Occipital lobe (tissue), 3 donors: ENCODE measurements at places on chromosomes 2 and 18.

GRCh38 chr2:48264627-48265026, 265.3 kb upstream of the STON1 start:
- DNase-seq = no peak

GRCh38 chr2:170503971-170504809, 210.9 kb upstream of the SP5 start:
- no peak for DNase-seq

DNA sequence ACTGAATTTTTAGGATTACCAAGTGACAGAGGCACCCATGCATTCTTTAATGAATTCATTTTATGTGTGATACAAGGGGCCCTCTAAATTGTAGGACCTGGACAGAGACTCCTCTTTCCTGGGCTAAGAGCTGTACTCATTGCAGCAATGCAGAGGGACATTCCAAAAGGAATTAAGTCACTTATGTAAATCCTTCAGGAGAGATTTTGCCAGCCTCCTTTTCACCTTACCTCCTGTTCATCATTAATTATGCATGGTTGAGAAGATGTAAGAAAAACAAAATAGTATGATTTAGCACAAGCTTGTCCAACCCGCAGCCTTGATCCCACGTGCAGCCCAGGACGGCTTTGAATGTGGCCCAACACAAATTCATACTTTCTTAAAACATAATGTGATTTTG, 84.5 kb upstream of the TANK start:
- no peak for DNase-seq

DNA sequence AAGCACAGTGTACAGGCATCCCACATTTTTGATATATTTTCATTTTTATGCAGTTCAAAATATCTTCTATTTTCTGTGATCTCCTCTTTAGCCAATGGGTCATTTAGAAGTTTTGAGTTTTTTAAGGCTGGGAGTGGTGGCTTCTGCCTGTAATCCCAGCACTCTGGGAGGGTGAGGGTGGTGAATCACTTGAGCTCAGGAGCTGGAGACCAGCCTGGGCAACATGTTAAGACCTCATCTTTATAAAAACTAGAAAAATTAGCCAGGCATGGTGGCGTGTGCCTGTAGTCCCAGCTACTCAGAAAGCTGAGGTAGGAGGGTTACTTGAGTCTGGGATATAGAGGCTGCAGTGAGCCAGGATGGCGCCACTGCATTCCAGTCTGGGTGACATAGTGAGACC, 17.8 kb downstream of the UBR3 start:
- no peak for DNase-seq

DNA sequence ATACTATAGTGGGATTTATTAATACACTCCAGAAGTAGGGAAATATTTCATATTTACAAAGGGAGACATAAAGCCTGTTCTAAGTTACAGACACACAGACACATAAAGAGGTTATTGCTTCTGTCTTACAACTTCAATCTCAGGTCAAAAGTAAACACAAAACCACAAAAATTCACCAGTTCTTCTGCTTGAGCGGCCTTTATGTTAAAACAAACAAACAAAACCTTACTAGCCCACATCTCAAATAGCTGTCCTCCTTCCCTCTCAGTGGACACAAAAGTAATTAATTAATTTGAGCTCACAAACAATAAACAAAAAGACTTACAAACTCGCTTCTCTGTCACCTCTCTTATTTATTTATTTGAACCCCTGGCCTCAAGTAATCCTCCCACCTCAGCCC, 1.5 kb upstream of the ASNSD1 start:
- DNase-seq = no peak

- DNase-seq = no peak
These were observed 140.5 kb upstream of the TNP1 start for GRCh38 chr2:217000406-217000805.

GRCh38 chr18:71798986-71799673, 745.0 kb downstream of the CBLN2 start:
- DNase-seq = no peak

DNA sequence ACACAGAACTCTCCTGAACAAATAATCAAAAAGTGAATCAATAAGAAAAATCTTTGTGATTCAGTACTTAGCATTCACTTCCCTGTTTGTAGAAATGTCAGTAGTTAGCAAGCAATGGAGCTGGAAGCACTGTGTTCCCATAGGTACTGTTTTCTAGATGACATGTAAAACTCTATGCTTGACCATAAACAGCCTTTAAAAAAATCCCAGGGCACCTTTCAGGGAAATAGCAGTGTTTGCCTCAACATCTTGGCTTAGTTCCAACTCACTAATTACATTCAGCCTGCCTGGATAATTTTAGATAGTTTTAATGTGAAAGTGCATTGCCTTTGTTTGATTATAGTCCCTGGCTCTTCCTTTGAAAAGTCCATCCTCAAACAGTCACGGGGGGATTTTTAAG, 721.8 kb downstream of the ERBB4 start:
- no peak for DNase-seq

DNA sequence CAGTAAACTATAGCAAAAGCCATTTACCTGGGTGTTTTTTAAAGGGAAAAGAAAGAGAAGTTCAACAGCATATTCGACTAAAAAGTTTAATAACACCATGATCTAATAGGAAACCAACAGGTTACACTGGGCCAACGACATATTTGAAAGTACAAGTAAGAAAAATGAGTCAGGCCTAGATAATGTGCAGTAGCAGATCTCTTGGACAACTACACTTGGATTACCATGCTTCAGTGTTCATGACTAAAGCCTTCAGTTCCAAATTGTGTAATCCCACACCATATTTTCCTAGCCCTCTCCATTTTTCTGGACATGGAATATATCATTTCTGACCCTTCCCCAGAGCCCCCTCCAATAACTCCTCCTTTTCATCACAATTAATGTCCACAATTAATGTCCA, 39.1 kb upstream of the FIGN start:
- DNase-seq = no peak

GRCh38 chr2:209570194-209570593, 146.3 kb downstream of the MAP2 start:
- DNase-seq = no peak

- no peak for DNase-seq
These were observed 67.4 kb downstream of the MYO3B start for GRCh38 chr2:170245312-170245711.

GRCh38 chr2:183059561-183059960, 19.0 kb upstream of the DUSP19 start:
- DNase-seq = no peak

- no peak for DNase-seq
These were observed 50.5 kb downstream of the ZFP36L2 start for GRCh38 chr2:43175876-43176275.

DNA sequence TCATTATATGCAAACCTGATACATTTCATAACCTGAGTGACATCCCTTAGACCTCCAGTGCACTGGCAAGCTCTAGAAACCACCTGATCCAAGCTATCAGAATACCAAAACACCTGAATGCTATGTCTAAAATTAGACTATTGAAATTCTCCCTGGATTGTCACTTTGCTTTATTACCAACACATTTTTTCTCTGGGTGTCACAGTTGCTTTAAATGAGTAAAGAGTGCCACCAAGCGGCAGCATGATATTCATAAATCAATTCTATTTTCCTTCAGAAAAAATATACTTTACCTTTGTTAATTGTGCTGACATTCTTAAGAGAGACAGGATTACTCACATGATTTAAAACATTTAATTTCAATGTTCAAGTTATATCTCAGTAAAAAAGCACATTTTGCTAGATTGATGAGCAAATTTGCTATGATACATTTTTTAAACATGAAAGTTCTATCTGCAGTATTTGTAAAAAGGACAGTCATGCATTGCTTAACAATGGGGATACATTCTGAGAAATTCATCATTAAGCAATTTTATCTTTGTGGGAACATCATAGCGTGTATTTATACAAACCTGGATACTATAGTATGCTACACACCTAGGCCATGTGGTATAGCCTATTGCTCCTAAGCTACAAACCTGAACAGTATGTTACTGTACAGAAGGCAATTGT, 338.4 kb upstream of the SLC39A10 start:
- peak; percentile 3 for DNase-seq

DNA sequence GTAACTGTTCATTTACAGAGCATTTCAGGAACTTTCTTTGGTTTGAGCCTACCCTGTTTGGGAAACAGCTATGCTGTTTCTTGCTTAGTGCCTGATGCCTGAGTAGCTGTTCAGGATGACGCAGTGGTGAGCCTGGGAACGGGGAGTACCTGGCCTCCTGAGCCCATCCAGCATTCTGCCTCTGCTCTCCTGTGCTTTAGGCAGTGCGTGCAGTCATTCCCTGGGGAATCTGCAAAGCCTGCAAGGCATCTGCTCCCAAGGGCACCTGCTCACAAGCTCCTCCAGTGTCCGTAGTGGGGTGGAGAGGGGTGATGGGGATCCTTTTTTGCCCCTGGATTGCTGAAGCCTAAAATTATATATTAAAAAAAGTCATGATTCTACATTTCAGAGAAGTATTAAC, 68.8 kb downstream of the RAPGEF4 start:
- DNase-seq = no peak

- no peak for DNase-seq
These were observed 10.1 kb upstream of the SPOPL start for GRCh38 chr2:138491495-138491862.

GRCh38 chr2:238567996-238568395, 141.3 kb downstream of the ASB1 start:
- DNase-seq = no peak

DNA sequence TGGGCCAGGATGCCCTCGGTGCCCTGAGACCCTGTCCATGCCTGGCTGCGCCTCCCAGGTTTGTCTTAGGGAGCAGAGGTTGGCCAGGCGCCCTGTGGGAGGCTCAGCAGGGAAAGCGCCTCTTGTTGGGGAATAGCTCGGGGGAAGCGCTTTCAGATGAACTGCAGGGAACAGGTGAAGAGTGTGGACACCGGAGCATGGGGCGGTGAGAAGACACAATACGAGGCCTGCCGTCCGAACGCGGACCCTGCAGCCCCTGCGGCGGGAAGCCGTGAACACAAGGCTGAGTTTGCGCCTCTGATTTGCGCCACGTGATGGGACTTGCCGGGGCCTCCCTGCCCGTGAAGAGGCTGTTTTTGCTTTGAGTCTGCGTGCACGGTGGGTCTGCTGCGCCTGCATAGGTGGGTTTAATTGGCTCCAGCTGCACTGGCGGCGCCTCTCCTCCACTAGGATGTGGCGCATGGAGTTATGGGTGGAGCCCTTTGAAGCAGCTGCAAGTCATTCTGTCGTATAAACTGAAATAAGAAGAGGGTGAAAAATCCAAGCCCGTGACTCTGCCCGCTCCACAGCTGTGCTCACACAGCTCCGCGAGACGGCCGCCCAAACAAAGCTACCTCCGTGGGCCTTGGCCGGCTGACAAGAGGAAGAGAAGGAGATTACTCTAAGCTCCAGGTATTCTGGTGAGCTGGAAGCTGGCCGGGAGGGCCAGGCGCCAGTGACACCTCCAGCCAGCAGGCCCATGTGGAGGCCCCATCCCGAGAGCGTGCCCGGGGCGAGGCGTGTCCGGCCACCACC, 103.5 kb upstream of the CTDP1 start:
- DNase-seq = no peak

- DNase-seq = no peak
These were observed 349.0 kb upstream of the TNP1 start for GRCh38 chr2:217208867-217209266.

DNA sequence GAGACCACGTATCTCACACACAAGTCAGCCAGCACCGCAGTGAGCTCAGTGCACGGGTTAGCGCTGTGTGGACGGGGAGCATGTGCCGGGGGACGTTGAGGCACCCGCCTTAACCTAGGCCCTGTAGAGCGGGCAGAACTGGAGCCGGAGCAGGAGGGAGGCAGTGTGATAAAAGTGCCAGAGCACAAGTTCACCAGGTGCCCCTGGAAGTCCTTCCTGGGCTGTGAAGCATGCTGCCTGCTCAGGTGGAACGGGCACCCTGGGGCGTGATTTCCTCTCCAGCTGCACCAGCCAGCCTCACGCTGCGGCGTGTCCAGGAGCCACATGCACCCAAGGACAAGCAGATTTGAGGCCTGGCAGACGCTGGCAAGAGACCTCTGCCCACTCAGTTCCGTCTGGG, 50.3 kb downstream of the ITGB1BP1 start:
- DNase-seq = no peak

- no peak for DNase-seq
These were observed 90.6 kb upstream of the ANKRD30BL start for GRCh38 chr2:132252191-132252893.

GRCh38 chr2:22126106-22126505, 1002.3 kb downstream of the TDRD15 start:
- DNase-seq = no peak

DNA sequence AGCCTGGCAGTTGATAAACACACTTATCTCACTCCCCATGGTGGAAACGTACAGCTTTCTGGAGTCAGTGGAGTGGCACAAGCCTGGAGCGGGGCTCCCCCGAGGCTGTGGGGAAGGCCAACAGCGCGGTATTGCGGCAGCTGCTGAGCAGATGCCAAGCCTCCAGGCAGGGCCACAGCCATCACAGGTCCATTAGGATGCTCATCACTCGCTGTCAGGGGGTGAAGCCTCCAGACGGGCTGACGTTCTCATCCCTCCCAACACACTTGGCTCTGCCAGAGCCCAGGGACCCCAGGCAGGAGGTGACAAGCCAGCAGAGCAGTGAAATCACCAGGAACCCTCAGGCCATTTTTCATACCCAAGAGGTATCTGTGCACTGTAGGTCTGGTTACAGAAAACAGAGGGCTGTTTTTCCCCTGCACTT, 529.2 kb upstream of the KLHL29 start:
- DNase-seq = no peak

DNA sequence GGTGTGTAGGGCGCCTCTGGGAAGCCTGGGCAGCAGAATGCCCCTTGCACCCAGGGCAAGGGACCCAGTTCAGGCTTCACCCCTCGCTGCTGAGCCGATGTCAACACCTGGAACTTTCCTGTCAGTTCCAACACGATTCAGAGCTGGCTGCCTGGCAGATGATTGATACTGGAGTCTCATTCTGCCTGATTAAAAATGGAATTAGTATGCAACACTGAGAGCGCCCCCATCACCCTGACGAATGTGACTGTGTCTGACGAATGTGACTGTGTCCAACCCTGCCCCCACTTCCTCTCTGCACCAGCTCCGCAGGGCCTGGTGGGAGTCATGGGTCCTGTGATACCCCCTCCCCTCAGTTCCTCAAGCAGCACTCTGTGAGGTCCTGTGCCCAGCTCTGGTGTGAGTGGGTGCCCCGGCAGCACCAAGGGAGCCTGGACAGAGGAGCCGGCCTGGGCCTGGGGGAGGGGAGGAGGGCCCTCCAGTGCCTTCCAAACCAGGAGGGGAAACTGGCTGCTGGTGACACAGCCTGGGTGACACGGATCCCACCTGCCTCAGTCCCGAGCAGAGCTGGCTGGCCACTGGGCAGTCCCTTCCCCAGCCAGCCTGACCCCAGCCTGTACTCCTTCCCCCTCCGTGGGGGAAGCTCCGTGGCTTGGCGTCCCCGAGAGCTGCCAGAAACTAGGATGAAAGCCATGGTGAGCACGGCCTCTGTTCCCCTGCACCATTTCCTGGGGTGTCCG, 41.4 kb upstream of the ALPP start:
- DNase-seq = no peak

DNA sequence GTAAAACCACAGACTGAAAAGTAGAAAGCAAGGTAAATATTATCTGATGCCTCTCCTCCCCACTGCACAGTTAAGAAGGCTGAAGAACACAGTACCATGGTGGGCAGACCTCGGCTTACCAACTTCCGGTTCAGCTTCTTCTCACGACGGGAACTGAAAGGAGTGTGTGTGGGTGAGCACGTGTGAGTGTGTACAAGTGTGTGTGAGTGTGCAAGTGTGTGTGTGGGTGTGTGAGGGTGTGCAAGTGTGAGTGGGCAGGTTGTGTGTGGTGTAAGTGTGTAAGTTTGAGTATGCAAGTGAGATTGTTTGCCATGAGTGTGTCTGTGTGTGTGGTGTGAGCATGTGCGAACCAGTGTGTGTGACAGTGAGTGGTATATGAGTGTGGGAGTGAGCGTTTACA, 103.5 kb downstream of the ADD2 start:
- no peak for DNase-seq

GRCh38 chr2:159131914-159132281, 154.6 kb downstream of the WDSUB1 start:
- DNase-seq = no peak
